Karpas-422 (cell line): ENCODE measurements at places on chromosomes 1 and 21.
A peak's percentile ranks its signal among the peaks of the same experiment; 100 is the strongest.

DNA sequence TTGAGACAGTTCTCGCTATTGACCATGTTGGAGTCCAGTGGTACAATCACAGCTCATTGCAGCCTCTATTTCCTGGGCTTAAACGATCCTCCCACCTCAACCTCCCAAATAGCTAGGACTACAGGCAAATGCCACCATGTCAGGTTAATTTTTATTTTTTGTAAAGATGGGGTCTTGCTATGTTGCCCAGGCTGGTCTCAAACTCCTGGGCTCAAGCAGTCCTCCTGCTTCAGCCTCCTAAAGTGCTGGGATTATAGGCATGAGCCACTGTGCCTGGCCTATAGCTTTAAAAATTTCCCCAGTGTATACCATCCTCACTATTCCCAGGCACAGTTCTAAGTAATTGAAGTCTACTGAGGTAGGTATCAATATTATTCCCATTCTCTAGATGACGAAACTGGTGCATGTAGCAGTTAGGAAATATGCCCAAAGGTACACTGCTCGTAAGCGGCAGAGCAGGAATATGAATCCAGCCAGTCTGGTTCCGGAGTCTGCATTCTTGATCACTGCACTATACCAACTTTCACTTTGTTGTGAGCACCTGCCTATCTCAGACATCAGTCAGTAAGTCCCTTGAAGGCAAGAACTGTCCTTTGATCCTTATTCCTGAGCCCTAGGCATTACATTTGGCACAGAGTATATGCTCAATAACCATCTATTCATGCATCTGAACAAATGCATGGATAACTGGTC, 11.5 kb upstream of the SRP9 start:
- no peak for DNase-seq

GRCh38 chr1:1371746-1372711, 3.0 kb downstream of the AURKAIP1 start:
- DNase-seq, result peak; percentile 90

- no peak for DNase-seq
Observed at GRCh38 chr1:56654126-56654923, 9.2 kb downstream of the PRKAA2 start.

- peak; percentile 91 for DNase-seq
Observed at GRCh38 chr1:25520446-25521061, 22.9 kb upstream of the LDLRAP1 start.

DNA sequence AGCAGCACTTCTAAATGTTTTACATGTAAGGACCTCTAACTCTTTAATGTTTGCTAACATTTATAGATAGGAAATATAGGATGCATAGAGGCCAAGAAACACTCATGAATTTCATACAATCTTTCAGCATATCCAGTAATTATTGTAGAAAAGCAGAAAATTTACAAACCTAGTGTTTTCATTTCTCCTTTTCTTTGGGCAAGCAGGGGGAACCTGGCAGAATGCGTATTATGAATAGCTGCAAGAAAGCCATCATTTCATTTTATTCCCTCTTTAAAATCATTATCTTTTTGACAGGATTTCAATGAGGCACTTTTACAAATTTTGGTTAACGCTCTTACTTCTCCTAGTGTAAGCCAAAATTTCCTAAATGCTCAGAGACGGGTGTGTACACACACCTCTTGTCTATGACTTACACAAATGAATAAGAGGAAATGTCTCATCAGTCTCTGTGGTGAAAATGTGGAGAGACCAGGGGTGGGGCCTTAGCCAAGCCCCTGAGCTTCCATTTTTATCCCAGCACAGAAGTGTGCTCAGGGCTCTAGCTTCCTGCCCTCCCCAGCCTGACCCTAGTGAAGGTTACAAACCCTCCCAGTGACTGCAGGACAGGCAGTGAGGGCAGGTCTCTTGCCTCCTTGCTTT, 91.6 kb downstream of the LRRC8C start:
- DNase-seq, result no peak

- DNase-seq, result peak; percentile 87
Observed at GRCh38 chr21:39348355-39349210, at the start of gene HMGN1. HMGN1 (minus strand) TSS chr21:39349088; CDS start chr21:39348917, 171 bp downstream.

- no peak for DNase-seq
Observed at GRCh38 chr1:236081546-236082227, 16.8 kb upstream of the NID1 start.

DNA sequence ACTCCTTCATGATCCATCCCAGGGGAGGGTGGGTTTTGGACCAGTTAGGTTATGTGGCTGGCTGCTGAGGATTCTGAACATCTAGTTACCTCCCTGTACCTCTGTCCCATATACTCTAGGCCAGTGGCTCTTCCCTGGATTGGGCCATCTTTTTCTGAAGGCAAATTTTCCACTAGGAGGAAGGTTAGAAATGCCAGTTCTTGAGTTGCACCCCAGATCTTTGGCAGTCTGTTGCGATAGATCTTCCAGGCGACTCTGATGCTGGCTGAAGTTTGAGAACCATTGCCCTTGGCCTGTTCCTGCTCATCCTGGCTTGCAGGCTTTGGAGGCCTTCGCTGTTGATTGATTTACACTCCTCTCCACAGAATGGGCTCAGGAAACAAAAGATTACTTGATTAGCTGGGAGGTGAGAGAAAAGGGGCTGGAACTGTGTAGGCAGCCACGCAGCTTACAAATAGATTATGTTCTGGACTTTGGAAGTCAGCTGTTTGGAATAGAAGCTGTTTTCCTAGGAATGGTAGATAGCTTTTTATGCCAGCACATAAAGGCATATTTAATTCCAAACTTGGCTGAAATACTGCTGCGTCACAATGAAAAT, 110.1 kb downstream of the MRPS6 start:
- DNase-seq, result no peak

- DNase-seq, result no peak
Observed at GRCh38 chr1:219347376-219347775, 173.7 kb downstream of the LYPLAL1 start.

GRCh38 chr1:59317343-59317742, 20.4 kb downstream of the FGGY start:
- DNase-seq, result no peak

GRCh38 chr1:220767312-220768125, 19.2 kb upstream of the MTARC1 start:
- no peak for DNase-seq

DNA sequence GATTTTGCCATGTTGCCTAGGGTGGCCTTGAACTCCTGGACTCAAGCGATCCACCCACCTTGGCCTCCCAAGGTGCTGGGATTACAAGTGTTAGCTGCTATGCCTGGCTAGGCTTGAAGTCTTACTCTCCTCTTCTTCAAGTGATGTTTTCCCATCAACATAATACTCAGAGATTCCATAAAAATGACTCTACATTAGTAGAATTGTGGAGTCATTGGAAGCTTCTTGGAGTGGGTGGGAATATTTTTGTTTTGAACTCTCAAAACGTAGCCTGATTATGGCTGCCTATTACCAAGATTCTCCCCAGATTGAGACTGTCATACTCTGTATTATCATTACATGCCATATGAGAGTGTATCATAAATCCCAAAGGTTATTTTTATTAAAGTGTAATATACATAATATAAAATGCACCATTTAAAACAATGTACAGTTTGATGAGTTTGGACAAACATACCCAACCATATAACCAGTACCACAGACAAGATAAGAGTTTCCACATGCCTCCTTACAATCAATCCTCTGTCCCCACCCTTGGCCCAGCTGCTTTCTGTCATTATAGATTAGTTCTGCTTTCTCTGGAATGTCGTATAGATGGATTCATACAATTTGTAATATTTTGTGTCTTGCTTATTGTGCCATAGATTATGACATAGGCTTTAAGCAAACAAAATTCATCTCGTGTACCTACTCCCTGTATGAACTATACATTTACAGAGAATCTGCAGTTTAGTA, 8.0 kb upstream of the DNM3 start:
- no peak for DNase-seq

- no peak for DNase-seq
Observed at GRCh38 chr1:152000964-152001630, 7.4 kb upstream of the S100A10 start.

GRCh38 chr21:36754241-36754898, 55.5 kb downstream of the SIM2 start:
- DNase-seq, result no peak

DNA sequence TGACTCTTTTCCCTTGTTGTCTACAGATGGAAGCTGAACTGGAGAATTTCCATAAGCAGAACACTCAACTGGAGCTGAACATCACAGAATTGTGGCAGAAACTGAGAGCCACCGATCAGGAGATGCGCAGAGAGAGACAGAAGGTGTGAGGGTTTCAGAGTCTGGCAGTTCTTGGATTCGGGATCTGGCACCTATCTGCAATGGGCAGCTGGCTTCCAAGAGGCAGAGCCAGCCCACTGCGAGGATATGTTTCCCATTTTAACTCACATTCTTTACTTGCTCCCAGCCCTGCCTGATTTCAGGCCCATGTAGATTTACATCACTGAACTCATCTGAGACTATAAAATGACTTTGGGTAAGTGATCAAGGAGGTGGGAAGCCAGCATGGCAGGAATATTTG, 37.3 kb upstream of the TMEM125 start:
- no peak for DNase-seq
